ENCODE measurements at places on chromosomes 1 and 21.

GRCh38 chr1:925561-926421, 2.1 kb downstream of the SAMD11 start:
- DNase-seq: no peak

DNA sequence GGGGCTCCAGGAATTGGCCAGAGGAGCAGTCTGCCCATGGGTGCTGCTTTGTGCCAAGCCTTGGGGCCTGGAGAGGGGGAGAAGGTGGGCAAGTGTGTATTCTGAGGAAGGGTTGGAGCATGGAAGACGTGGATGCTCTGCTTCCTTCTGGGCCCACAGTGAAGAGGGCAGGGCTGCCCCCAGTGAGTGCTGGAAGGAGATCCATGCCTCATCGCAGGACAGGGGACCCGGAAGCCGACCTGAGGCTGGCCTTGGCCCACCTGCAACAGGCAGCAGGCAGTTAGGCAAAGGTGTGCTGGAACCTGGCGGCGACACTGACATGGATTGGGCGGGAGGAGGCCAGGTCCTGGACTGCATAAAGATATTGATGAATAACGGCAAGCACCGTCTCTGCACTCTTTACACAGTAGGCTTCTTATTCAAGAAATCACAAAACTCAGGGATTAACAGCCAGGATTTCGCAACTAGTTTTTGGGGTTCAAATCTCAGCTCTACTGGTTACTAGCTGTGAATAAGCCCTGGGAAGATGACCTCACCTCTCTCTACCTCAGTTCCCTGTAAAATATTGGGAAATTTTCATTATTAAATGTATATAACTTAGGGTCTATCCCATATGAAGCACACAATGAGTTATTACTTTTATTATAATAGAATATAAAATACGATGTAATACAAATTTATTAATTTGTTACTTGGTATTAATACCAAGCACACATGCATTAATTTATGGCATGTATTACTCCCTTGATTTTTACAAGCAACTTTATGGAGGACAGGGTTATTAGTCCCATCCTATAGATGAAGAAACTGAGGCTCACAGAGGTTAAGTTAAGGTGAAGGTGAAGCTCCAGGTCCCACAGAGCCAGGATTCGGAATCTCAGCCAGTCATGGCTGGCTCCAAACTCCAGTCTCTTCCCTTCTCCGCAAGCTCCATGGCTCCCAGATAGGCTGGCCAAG, 62.3 kb downstream of the DHRS3 start:
- no peak for DNase-seq

- DNase-seq: no peak
Observed at GRCh38 chr1:79193211-79194079, 186.9 kb upstream of the ADGRL4 start.

- DNase-seq: no peak
Observed at GRCh38 chr21:45511661-45512431, 30.4 kb downstream of the SLC19A1 start.

- peak; percentile 26 for DNase-seq
Observed at GRCh38 chr1:203172184-203173010, 3.2 kb downstream of the MYBPH start.

DNA sequence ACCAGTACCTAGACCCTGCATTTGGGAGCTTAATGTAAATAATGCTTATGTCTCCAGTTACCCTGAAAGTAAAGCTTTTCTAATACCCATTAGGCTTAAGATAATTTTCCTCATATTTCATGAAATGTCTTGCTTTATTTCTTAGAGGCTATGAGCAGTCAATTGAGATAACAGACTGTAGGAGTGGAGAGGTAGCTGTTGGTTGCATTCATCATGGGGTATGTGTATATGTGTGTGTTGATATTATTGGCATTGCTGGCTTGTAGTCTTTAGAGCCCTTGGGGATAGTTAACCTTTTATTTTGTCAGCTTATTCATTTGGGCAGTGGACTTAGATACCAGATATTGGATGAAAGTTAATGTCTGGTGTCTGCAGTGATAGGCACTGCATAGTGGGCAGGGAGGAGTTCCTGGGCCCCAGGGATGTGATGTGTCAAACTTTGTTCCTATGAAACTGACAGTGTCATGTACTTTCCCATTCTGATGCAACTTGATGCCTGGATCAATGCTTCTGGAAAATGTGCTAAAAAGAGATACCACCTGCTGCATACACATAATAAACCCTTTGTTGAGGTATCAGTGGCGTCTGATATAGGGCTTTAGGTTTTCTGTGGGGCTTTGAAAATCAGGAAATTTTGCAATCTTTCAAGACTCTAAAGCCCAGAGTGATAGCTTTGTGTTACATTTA, 83.9 kb downstream of the MAST2 start:
- no peak for DNase-seq

GRCh38 chr1:240414237-240414636, 197.7 kb downstream of the GREM2 start:
- DNase-seq: no peak

DNA sequence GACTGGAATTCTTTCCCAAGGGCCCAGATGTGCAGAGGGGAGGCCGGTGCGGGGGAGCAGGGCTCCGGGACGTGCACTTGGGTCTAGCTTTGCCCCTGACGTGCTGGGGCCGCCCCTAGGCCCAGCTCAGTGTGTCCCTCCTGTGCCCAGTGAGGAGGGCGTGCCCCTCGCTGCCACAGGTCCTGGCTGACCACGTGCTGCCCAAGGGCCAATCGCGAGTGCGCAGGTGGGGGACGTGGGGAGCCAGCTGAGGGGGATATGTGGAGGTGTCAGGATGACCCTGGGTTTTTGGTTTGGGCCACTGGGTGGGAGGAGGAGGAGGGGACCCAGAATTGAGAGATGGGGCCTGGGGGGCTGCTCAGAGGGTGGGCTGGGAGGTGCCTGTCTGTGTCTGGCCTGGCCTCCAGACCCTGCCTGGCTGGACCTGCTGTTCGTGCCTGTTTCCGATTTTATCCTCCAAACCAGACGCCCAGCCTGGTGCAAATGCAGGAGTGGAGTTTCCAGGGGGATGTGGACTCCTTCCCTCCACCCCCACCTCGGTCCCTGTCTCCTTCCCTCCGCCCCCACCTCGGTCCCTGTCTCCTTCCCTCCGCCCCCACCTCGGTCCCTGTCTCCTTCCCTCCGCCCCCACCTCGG, 6.1 kb upstream of the RNF223 start:
- DNase-seq: no peak

DNA sequence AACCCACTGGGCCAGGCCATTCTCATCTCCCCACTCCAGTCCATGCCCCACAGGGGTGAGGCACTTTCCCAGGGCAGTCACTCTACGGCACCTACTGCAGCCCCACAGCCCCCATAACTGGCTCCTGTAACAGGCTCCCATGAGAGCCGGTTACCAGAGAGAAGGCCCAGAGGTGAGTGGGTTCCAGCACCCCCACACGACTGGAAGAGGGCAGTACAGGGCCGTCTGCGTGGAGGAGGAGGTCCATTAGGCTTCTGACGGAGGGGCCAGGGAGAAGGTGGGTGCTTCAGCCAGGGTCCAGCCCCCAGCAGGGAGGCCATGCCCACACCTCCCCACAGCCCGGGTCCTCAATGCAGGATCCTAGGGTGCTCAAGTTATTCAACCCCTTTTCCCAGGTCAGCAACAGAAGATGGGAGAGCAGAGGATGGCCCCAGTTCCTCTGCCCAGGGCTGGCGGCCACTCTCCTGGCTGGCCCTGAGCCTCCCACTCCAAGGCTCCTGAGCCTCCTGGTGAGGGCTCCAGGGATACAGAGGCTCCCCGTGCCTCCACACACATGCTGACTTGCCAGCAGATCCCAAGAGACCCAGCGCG, 1.6 kb downstream of the ACAP3 start:
- no peak for DNase-seq

GRCh38 chr1:112541299-112541698, 32.5 kb downstream of the WNT2B start:
- no peak for DNase-seq

- no peak for DNase-seq
Observed at GRCh38 chr1:169019419-169020058, 87.0 kb upstream of the ATP1B1 start.

DNA sequence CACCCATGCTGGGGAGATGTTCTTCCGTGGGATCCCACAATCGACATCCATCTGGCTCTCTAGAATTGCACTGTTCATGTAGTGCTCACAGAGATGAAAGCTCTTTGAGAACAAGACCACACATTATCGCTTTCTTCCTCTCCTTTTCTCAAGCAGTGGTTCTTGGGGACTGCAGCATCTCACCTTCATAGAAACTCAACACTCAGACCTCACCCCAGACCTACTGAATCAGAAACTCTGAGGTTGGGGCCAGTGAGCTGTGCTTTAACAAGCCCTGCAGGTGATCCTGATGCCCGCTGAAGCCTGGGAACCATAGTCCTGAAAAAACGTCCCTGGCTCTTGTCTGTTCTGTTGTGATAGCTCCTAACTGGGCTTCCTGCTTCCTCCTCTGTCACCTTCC, 251.3 kb upstream of the FGGY start:
- DNase-seq: no peak

DNA sequence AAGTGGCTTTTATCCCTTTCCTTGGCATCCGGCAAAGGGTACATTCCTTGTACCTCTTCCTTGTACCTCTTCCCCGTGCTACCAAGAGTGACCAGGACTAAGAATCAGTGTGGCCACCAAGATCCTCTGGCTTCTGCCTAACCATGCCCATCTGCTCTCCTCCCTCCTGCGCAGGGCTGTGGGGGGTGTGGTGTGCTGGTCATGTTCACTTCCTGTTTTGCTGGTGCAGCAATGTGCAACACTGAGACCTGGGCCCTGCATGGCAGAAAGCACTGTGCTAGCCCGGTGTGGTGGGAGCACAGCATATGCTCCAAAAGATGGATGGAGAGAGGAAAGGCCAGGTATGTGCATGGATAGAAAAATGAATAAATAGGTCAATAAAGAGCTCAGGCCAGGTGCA, 33.3 kb upstream of the TENT5C start:
- DNase-seq: peak; percentile 21

- DNase-seq: no peak
Observed at GRCh38 chr21:31220575-31220974, 123.5 kb downstream of the TIAM1 start.
